ENCODE measurements at places on chromosomes 2 and 18. TPM values are rescaled to one million over a fixed set of nuclear protein-coding genes. Genes with fewer than 3 reads are reported as not detected.

The ETAA1 gene
- 10.2 TPM for total RNA-seq

The CERS6 gene
- 29.8 TPM for total RNA-seq

The ESCO1 gene
- total RNA-seq = 11.6 TPM

The PLEKHB2 gene
- total RNA-seq = 57.7 TPM

The ANKRD62 gene
- not detected for total RNA-seq

The TOGARAM2 gene
- total RNA-seq = 0.07 TPM

DNA sequence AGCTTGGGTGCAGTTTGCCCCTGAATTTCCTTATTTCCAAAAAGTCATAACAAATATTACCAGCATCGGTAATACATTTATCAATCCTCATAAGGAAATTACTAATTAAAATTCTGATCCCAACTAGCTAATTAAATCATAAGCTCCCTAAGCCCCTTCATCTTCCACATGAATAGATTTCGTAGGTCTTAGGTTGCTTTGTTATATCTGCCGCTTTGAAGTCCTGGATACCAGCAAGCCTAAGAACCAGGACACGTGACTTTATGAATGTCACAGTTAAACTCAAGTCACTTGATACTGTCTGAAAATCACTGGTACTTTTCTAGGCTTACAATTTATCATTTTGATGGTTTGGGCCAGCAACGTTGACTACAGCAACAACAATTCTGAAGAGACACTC, 134.8 kb upstream of the CAVIN2 start:
- H3K27ac ChIP-seq = no peak overlapping the region
- H3K36me3 ChIP-seq = no peaks in the 10 kb centered on the region
- H3K27me3 ChIP-seq = no peaks in the 10 kb centered on the region
- DNase-seq = no peak

- H3K27me3 ChIP-seq = no peaks in the 10 kb centered on the region
- no peak overlapping the region for H3K4me3 ChIP-seq
- H3K27ac ChIP-seq = no peak overlapping the region
- no peak for DNase-seq
Measured at GRCh38 chr2:179581605-179582004, 279.8 kb downstream of the ZNF385B start.

The RBFA gene
- 25.5 TPM for total RNA-seq

The ACKR3 gene
- total RNA-seq = 56.6 TPM

The C2orf78 gene
- total RNA-seq = not detected

- H3K4me1 ChIP-seq = peaks cover 45% of the 10 kb centered on the region
- no peaks in the 10 kb centered on the region for H3K27me3 ChIP-seq
- no peak overlapping the region for H3K27ac ChIP-seq
- peaks cover 51% of the 10 kb centered on the region for H3K36me3 ChIP-seq
- no peak overlapping the region for H3K4me3 ChIP-seq
- DNase-seq = no peak
Measured at GRCh38 chr2:69192176-69192945, 179.4 kb downstream of the ANTXR1 start.

GRCh38 chr2:41968182-41968578, 79.6 kb upstream of the PKDCC start:
- DNase-seq = no peak
- no peaks in the 10 kb centered on the region for H3K36me3 ChIP-seq
- H3K27ac ChIP-seq = peak overlapping the region; percentile 99
- peaks cover 67% of the 10 kb centered on the region for H3K4me1 ChIP-seq
- no peaks in the 10 kb centered on the region for H3K27me3 ChIP-seq
- no peak overlapping the region for H3K4me3 ChIP-seq

Data from chondrocyte (in vitro differentiated cells).